ENCODE measurements at places on chromosomes 2 and 18.

GRCh38 chr2:990970-991369 is 40.3 kb downstream of the SNTG2 start:
- no peak for DNase-seq

- no peak for DNase-seq
These were observed 7.0 kb downstream of the RNPEPL1 start for GRCh38 chr2:240575101-240575965.

DNA sequence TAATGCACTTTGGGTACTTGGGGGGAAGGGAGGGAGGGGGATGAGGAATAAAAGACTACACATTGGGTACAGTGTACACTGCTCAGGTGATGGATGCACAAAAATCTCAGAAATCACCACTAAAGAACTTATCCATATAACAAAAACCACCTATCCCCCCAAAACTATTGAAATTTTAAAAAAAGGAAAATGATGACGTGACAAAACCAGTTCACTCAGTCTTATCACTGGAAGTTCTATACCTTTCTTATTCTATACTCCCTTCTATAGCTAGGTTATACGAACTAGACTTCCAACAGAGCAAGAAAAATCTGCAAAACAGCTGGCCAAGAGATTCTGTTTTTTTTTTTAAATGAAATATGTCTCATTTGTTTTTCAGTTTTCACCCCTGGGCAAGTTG is 20.8 kb downstream of the DYNAP start:
- no peak for DNase-seq

GRCh38 chr2:134245340-134245984 is 8.4 kb upstream of the MGAT5 start:
- peak; percentile 88 for DNase-seq

GRCh38 chr2:119958670-119959268 is 54.1 kb upstream of the EPB41L5 start:
- DNase-seq, result no peak

- DNase-seq, result no peak
These were observed 89.7 kb downstream of the FARSB start for GRCh38 chr2:222566229-222566628.

- peak; percentile 64 for DNase-seq
These were observed 30.2 kb downstream of the XDH start for GRCh38 chr2:31384351-31384750.

GRCh38 chr2:17059458-17059857 is 393.8 kb upstream of the CYRIA start:
- no peak for DNase-seq

DNA sequence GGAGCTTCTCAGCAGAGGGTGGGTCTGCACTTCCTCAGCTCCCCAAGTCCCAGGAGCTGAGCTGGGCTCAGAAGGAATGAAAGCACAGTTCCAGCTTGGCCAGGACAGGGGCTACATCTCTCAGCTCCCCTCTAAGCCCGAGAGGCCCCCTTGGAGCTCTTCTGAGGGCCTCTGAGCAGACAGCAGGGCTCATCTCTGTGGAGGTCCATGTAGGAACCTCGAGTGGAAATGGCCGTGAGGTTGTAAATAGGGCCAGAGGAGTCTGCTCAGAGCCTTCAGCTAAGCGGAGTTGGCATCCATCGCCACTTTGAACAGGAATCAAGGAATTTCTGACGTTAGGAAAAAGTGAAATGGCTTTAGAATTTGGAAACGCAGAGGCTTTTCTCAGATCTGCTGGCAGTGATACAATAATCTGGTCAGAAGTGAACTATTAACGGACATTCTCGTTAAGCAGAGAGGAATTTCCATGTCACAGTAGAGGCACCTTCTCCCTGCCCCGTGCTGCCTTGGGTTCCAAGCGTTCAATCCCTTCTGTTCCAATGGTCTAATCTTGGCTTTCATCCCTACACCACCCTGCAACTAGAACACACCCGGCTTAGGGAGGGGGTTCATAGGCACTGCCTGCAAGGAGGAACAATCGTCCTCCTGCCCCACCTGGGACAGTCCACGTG is 213.9 kb downstream of the NDUFA10 start:
- no peak for DNase-seq

DNA sequence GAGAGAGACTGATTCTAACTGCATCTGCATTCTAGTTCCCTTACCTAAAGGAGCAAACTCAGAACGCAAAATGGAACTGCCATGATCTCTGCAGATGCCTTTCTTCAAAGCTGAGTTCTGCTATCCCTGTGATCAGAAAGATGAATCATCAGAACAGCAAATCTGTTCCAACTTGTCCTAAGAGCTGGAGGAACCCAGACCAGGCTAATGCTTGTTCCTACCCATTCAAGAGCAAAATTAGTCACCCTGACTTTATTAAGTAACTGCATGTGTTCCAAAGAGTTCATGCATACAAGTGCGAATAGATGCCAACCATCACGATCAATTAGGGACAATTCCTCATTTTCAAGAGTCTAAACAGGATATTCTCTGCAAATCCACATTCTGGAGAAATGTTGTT is 46.5 kb downstream of the MBP start:
- DNase-seq, result no peak

DNA sequence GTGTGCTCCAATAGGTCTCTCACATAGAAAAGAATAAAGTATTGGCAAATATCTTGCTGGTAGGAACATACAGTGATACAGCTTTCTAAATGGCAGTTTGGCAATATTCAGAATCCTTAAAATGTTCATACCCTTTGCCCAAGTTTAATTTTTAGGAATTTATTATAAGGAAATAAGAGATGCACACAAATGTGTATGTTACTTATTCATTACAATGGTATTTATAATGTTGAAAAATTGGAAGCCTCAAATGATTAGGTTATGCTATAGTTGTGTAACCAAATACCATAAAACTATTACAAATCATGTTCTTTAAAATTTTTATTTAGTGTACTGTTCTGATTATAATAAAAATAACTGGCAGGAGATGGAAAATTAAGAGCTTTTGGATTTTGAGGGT is 196.8 kb downstream of the MCFD2 start:
- no peak for DNase-seq

DNA sequence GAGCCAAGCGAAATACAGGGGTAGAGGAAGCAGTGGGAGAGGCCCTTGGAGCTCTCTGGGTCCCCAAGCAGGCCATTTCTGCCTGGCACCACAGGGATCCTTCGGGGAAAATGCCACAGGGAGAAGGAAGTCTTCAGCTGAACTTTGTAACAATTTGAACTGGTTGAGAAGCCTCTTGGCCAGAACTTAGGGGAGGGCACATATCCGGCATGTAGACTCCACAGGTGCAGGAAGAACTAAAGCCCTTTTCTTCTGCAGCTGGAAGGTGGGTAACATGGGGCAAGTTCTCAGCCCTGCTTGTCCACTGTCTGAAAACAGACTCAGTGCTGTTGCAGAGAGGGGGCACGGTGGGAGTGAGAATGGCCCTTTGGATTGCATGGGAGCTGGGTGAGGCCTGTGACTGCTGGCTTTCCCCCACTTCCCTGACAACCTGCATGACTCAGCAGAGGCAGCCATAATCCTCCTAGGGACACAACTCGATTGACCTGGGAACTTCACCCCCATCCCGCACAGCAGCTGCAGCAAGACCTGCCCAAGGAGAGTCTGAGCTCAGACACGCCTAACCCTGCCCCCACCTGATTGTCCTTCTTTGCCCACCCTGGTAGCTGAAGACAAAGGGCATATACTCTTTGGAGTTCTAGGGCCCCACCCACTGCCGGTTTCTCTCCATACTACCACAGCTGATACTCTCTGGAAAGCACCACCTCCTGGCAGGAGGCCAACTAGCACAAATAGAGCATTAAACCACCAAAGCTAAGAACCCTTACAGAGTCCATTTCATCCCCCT is 101.6 kb upstream of the FAM136A start:
- no peak for DNase-seq

DNA sequence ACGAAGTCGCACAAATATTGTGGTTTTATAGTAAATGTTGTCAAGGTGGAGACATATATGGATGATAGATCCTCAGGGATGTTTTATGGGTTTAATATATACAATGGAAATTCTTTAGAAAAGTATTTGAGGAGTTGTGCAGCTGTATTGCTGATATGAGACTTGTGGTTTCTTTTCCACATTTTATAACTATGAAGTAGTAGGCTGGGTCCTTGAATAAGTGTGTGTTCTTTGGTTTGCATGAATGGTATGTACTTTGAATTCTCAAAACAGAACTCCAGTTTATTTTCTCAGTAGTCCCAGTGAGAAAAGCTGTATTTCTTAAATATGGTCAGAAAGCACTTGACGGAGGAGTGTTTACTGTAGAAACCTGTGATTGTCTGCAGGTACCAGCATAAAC is 42.4 kb downstream of the PLCL1 start:
- no peak for DNase-seq

- no peak for DNase-seq
These were observed 478.7 kb upstream of the POU3F3 start for GRCh38 chr2:104375206-104375605.

DNA sequence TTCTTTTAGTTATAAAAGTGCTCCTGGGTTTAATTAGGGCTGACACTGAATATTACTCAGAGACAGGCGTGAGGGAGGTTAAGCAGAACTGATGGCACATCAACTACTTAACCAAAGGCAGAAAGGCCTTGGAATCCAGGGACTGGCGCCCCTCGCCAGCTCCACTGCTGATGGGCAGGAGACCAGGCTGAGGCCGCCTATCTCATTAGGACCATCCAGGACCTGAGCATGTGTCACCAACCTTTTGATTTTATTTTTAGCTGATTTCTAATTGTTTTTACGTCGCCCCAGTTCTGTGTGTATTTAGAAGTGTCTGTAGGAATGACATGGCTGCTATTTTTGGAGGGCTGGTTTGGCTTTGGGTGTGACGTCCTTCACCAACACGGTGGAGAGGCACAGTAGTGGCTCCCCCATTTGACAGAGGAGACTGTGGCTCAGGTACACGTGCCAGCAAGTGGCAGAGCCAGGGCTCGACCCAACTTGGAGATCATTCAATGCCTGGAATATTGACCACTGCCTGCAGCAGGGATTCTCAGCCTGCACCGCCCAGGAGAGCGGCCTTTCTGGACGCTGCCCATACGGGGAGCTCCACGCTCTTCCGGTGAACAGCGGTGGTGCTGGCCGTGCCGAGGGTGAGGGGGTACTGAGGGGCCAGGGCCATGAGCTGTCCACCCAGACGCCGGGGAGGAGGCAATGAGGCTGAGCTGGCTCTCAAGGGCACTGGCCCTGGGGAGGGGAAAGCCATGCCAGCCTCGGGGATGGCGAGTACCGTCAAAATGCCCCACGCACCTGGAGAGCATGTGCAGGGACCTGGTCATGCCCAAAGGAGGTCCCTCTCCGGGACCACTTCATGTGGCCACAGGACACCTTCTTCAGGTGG is 205.7 kb downstream of the ASB1 start:
- no peak for DNase-seq

DNA sequence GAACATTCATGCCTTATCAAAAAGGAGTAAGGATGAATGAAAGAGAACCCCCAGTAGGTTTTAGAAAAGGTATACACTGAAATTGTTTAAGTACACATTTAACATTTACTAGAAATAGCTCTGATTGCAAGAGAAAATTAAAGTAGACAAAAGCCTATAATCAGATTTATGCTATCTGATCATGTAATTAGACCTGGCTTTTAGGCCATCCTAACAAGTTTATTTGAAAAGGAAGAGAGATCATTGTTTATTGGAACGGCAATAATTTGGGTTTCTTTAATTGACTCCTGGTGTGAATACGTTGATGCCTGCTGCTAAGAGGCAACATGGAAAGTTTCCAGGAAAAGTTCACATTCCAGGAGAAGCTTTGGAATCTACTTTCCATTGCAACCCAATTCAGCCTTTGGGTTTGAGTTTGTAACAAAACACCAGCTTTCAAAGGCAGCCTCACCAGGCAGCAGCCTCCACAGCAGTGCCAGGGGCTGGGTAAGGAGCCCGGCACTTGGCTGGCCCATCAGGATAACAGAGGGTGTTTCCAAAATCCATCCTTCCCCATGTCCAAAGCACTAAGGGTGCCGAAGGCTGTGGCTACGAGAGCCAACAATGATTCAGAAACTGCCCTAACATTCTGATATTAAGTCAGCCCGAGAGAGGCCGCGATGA is 18.0 kb downstream of the FZD7 start:
- peak; percentile 22 for DNase-seq

- no peak for DNase-seq
These were observed 11.5 kb upstream of the SLC11A1 start for GRCh38 chr2:218370410-218371063.

DNA sequence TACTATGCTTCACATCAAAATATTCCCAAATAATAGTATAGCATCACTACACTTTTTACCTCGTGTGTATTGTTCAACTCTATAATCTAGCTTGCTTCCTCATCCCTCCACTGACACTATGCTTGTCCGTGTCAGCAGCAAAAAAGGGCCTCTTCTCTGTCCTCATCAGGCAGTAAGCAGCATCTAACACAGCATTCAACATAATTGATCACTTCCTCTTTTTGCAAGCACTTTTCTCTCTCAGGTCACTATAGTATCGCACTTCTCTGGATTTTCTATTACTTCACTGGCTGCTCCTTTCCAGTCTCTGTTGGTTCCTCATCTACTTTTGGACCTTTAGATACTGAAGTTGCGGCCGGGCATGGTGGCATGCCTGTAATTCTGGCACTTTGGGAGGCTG is 64.9 kb upstream of the ZSWIM2 start:
- DNase-seq, result no peak

DNA sequence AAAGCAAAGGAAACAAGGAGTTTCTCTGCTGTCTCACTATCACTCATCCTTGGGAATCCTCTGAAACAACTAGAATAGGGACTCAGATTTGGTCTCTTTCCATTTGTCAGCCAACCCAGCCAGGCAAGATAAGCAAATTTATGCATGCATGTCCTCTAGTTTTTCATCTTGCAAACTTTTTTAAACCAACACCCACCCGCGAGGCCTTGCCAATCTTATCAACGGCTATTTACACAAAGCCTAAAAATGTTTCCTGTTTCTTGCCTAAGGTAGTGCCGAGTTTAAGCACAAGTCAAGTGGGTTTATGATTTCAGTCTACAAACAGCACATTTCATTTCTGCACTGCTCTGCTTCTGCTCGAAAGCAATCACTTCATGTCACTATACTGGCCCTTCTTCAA is 240.9 kb downstream of the STK39 start:
- no peak for DNase-seq

- peak; percentile 84 for DNase-seq
These were observed 40.6 kb upstream of the RFX8 start for GRCh38 chr2:101515477-101515876.

DNA sequence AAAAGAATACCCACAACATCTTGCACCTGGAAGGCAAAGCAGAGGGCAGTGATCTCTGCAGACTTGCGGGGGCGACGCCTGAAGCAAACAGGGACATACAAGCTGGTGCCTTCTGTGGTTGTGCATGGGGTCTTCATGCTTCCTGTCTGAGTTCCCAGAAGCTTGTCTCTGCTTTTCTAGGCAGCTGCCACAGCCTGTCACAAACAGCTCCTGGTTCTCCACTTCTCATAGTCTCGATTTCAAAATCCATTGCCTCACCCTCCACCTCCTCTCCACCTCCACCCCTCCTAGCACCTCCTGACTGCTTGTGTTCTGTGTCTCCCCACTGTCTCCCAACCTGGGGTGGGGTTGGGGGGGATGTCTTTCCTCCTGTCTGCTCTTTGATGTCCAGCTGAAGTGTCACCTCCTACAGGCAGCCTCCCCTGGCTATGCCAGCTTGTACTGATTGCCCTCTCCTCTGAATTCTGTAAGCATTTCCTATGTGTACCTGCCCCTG is 1.7 kb upstream of the PROC start:
- no peak for DNase-seq

All from lung microvascular endothelial cell (primary cell).